Cortex of kidney (tissue), 1 donor: ENCODE measurements at places on chromosomes 12 and 14.

DNA sequence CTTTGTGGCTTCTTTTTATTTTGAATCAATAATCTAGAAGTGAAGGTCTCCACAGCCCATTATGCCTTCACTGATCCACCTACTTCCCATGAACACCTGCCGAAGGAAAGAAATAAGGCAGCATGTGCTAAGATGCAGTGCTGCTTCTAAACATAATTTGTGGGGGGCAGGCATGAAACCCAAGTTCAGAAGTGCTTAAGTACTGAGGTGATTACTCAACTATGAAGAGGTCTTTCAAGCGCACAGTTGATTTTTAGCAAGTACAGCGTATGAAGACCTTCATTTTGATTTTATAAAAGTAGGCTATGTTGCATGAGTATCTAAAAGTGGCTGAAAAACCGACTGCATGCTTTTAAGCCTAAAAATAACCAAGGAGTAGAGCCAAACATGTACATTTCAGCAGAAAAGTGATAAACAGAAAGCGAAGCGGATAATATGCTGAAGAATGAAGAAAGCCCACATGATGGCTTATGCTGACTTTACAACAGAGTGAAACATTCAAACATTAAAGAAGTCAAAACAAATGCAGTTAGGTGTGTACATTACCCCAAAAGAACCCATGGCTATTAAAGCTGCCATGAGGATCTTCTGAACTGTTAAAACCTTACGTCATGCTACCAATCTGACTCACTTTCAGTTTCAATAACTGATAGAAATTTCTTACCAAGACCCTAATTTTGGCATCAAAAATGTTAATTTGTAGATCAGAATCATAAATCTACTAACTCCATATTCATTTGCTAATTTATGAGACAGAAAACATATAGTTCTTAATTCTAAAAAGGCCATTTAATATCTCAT lies 29.3 kb downstream of the KICS2 start:
- no peak for DNase-seq

DNA sequence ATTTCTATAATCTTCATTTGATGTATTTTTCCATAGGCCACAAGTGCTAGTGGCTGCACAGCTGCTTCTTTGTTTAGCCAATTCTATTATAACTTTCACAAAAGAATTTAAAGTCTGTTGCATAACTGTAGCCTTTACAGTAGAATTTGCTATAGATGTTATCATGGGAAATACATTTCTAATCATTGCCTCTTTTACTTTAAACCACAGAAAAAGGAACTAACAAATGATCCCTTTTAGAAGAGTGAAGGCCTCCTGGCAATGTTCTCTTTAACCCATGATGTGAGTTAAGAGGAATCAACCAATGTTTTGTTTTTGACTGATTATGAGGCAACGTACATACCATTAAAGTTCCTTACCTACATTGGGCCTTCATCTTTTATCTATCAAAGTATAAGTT lies 68.8 kb downstream of the RPL10L start:
- DNase-seq = no peak

GRCh38 chr14:91410771-91411536 lies 6.7 kb downstream of the CCDC88C start:
- DNase-seq = no peak

DNA sequence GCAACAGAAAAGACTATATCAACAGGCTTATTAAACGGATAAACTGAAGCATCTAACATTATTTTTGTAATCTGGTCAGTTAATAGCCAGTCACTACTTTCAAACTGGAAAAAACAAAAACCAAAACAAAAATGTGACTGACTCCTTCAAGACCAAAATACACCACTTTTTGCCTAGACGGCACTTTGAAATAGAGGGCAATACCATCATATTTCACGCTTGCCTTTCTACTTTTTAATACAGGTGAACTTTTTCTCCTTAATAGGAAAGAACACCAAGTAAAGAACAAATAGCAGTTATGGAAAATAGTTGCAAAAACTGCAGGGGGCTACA lies 550 bp upstream of the NUP107 start:
- no peak for DNase-seq

DNA sequence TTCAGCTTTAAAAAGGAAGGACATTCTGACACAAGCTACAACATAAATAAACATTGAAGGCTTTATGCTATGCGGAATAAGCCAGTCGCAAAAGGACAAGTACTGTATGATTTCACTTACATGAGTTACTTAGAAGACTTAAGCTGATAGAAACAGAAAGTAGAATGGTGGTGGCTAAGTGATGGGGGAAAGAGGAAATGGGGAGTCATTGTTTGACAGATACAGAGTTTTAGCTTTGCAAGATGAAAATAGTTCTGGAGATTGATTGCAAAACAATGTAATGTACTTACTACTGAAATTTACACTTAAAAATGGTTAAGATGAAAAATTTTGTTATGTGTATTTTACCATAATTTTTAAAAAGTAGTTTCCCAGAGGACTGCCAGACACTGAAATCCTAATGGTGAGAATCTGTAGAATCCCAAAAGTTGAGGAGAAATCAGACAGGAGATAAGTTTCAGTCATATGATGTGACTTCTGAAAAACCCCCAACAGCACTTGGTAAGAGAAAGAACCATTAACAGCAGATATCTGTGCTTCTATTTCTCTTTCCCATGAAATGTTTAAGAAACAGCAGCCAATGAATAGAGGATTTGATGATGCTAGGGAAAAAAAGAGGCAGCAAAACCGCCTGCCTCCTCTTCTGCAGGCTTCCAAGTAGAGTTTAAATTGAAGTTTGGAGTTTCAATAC lies 16.6 kb upstream of the CLEC2A start:
- DNase-seq = no peak

- DNase-seq = no peak
Observed at GRCh38 chr12:77888611-77889010, 57.9 kb downstream of the NAV3 start.

DNA sequence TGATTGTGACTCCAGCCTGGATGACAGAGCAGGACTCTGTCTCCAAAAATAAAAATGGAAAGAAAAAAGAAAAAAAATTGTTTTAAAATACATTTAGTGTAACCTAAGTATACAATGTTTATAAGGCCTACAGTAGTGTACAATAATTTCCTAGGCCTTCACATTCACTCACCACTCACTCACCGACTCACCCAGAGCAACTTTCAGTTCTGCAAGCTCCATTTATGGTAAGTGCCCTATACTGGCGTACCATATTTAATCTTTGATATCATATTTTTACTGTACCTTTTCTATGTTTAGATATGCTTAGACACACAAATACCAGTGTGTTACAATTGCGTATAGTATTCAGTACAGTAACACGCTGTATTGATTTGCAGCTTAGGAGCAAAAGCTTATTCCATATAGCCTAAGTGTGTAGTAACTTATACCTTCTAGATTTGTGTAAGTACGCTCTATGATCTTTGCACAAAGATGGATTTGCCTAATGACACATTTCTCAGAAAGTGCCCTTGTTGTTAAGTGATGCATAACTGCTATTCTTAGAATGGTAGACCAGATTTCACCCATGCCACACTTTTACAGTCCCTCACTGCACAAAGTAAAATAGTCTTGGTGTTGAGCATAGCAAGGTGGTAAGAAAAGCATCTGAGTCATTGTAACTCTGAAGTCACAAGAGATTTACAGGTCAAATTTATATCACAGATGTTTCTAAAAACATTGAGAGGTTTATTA lies 151.9 kb downstream of the LRRK2 start:
- DNase-seq = no peak

DNA sequence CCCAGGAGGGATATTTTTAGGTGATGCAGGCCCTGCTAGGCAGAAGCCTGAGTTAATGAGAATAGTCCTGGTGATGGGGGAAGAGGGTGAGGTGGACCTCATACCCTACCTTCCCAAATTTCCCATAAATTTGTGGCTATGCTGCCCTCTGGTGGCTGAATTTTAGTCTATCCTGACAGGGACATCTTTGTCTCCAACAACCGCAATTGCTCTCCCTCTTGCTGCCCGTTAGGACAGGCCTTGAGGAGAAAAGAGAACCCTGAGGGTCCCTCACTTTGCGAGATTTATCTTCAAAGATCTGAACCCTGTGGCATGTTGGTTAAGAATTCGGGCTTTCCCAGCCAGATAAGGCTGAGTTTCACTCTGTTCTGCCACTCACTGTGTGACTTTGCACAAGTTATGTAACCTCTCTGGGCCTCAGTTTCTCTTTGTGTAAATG lies 9.8 kb upstream of the ZNF385A start:
- DNase-seq = no peak

- no peak for DNase-seq
Observed at GRCh38 chr14:83467811-83468210, 1934.2 kb upstream of the SEL1L start.

GRCh38 chr12:125331342-125332052 lies 266.3 kb downstream of the AACS start:
- DNase-seq = no peak

DNA sequence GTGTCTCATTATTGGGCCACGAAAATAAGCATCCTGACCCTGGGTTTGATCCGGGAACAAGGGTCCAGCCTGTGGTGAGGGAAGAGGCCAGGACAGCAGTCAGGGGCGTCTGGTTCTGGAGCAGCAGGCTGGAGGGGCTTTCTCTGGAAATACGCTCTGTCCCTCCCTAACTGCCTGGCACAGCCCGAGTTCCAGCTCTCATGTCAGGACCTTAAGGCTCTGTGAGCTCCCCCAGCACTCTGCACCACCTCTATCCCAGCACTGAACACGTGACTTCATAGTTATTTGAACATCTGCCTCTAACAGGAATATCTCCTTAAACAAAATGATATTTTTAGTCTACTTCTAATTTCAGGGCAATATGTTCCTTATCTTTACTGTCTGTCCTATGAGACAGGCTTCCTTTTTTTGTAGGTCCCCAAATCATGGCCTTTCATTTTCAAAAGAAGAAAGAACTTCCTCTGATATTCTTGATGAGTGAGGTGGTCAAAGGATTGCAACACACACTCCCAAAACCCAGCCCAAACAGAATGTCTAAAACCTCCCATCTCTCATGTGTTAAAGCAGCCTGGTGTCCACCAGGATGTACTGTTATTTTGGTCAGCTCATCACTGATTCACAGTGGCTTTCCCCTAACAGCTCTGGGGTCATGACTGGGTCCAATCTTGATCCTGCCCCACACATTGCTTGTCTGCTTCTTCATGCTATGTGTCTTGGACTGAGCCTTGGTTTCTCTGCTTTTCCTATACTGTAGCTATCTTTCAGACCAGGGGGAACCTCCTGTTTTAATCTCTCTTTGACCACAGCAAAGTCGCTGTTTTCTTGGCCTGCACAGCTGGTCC lies 9.7 kb downstream of the AQP6 start:
- no peak for DNase-seq

DNA sequence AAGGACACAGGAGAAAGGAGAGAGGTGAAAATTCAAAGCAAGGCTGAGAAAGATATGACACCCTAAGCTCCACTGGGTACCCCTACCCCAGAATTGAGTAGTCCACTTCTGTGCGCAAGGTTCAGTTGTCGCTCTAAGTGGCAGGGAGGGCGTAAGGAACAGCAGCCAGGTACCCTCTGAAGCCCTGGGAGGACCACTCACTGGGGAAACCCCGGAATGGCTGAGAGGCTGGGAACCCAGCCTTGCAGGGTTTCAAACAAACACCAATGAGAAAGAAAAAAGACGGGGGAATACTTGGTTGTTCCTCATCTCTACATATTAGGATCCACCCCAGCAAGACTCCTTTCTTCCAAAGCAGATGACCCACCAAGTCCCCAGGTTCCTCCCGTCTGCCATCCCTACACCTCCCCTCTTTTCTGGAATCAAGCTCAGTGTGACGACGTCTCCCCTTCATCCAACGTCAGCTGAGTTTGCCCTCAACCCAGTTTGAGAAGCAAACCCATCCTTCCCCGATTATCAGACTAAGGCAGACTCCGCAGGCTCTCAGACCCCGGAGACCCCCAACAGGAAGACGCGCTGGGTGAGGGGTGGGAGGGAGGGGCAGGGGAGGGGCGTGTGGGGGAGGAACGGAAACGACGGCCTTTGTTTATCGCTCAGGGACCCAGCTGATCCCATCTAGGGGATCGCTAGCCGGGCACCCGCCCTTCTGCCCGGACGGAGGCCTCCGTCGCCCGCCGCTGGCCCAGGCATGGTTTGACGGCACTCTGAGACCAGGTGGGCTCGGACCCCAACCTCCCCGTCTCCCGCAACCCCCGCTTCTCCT lies 795 bp downstream of the LMBR1L start:
- DNase-seq = no peak
